NCI-H2081 treated with DMSO at 0.1 percent for 48 hours (cell line): ENCODE measurements at places on chromosomes 1 and 21.

DNA sequence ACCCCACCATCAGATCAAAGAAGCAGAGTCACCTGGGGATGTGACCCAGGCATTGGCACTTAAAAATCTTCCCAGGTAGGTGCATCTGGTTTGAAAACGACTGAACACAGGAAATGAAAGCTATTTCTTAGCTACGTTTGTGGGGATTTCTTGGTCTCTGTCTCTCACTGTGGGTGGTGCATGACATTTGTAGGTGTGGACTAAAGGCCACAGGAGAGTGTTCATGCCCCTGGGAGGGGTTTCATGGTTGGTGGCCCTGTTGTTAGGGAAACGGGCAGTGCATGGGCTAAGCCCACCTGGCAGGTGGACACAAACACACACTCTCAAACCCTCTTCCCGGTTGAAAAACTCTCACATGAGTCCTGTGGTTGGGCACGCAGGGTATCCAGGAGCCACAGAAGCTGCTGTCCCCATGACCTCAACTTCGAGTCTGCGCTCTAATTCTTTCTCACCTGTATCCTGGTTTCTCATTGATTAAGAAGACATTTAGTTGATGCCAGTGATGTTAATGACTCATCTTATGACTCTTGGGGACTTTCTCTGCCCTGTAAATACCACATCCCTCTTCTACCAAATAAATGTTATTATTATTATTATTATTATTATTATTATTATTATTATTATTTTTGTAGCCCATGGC is 119.4 kb downstream of the MRPS6 start:
- DNase-seq, result no peak

GRCh38 chr1:174469687-174470086 is 21.9 kb downstream of the GPR52 start:
- DNase-seq, result no peak

DNA sequence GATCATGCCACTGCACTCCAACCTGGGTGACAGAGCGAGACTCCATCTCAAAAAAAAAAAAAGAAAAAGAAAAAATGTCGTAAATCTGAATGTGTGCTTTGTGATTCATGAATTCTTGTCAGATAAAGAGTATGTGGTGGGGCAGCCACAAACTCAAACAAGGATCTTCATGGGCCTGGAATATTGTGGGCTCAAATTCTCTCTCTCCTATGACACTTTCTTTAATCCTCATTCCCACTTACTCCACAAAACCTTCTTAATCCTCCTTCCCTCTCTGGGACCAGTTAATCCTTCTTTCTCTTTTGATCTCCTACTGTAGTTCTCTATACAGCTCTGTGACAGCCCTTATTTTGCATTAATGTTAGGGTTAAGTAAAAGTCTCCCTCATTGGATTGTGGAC is 112.3 kb downstream of the AK5 start:
- no peak for DNase-seq

DNA sequence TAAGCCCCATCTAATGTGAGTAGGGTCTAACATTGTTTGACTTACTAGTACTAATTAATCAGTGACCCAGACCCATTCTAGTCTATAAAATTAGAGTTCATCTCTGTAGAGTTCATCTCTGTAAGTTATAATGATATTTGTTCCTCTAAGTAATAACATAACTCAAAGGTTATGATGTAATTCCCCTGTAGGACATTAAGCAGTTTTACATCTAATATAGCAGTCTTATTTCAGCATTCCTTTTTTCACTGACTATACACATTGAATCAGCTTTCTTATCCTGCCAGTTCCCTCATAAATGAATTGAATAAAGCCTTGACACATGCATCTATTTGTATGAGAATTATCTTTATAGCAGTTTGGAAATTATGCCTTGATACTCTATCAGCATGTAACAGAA is 90.9 kb downstream of the SH3GLB1 start:
- DNase-seq, result no peak

GRCh38 chr1:2205191-2205952 is 10.8 kb upstream of the FAAP20 start:
- DNase-seq, result no peak
